ENCODE measurements at places on chromosomes 13 and 19. TPM values are rescaled to one million over a fixed set of nuclear protein-coding genes. Genes with fewer than 3 reads are reported as not detected.

ZNF534 gene
- not detected for total RNA-seq

ZNF610 gene
- total RNA-seq = not detected

GPR12 gene
- total RNA-seq = not detected

KLK3 gene
- not detected for total RNA-seq

ZNF576 gene
- 21.1 TPM for total RNA-seq

LILRB1 gene
- total RNA-seq = not detected

All from A549 treated with GW870086 at 1 μM for 4 hours (cell line).